ENCODE measurements at places on chromosomes 6 and 20. TPM values are rescaled to one million over a fixed set of nuclear protein-coding genes. Genes with fewer than 3 reads are reported as not detected.

The TRIM10 gene
- total RNA-seq = not detected

The CALHM4 gene
- total RNA-seq = not detected

The MAP7 gene
- 17.7 TPM for total RNA-seq

The BACH2 gene
- 3.7 TPM for total RNA-seq

The ZSCAN23 gene
- total RNA-seq = 0.87 TPM

The TRIM40 gene
- total RNA-seq = not detected

The CST9L gene
- total RNA-seq = not detected

The HDAC2 gene
- 57.9 TPM for total RNA-seq

The HTR1E gene
- total RNA-seq = not detected

The LBP gene
- not detected for total RNA-seq

The SLC17A1 gene
- not detected for total RNA-seq

The CDH4 gene
- total RNA-seq = 2.2 TPM

The TDRD6 gene
- total RNA-seq = not detected

The THBD gene
- 30.9 TPM for total RNA-seq

The RIMS1 gene
- 0.08 TPM for total RNA-seq

The LRRC73 gene
- total RNA-seq = 0.16 TPM

The SCUBE3 gene
- total RNA-seq = not detected

The TGM6 gene
- total RNA-seq = not detected

The HCK gene
- total RNA-seq = not detected

The CAGE1 gene
- not detected for total RNA-seq

The KCNK5 gene
- not detected for total RNA-seq

The MTG2 gene
- total RNA-seq = 23.6 TPM

The BTNL2 gene
- total RNA-seq = not detected

The SDCBP2 gene
- 11.3 TPM for total RNA-seq

The OR2B6 gene
- not detected for total RNA-seq

The CALHM6 gene
- 2.5 TPM for total RNA-seq

The PBOV1 gene
- not detected for total RNA-seq

All from hair follicular keratinocyte (primary cell).